ENCODE measurements at places on chromosomes 13 and 19. TPM values are rescaled to one million over a fixed set of nuclear protein-coding genes. Genes with fewer than 3 reads are reported as not detected.

DNA sequence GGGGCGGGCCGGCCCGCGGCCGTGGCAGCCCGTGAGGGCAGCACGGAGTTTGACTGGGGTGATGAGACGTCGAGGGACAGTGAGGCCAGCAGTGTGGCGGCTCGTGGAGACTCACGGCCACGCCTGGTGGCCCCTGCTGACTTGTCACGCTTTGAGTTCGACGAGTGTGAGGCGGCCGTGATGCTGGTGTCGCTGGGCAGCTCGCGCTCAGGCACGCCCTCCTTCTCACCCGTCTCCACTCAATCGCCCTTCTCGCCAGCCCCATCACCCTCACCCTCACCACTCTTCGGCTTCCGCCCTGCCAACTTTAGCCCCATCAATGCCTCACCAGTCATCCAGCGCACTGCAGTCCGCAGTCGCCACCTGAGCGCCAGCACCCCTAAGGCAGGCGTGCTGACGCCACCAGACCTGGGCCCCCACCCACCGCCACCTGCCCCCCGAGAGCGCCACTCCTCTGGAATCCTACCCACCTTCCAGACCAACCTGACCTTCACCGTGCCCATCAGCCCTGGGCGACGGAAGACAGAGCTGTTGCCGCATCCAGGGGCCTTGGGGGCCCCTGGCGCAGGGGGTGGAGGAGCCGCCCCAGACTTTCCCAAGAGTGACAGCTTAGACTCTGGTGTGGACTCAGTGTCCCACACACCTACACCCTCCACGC, 4.5 kb downstream of the CIC start:
- no peak for DNase-seq

- no peak for DNase-seq
Measured at GRCh38 chr13:46688306-46688705, 108.7 kb downstream of the ESD start.

GRCh38 chr13:30255696-30256095, 51.7 kb downstream of the KATNAL1 start:
- DNase-seq = no peak

Gene SMIM17
- not detected for total RNA-seq

Gene NLRP9
- total RNA-seq = not detected

GRCh38 chr19:8486661-8487136, 15.7 kb downstream of the PRAM1 start:
- DNase-seq = no peak

DNA sequence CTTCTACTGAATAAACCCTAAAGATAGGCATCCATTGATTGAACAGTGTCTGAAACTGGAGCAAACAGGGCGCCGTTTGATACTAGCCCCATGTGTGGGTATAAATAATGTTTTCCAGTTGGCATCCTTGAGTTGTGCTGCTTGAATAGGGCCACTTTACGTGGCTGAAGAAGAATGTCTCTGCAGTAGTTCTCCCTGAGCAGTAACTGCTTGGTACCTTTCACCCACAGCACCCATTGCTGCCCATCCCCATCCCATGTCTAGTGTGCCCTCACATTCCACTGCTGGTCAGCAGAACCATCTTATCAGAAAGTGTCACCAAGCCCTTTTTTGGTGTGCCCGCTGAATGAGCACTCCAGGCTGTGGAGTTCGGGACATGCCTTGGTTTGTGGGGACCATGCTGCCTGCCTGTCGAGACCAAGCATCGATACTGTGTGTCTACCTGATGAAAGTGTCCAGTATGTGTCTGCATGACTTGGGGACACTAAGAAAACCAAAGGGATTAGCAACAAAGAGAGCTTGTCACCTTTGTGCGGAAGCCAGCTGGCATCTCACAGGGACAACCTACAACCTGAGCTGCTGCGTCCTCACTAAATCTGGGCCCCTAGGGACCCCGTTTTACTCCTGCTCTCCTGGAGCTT, 162.0 kb downstream of the TM9SF2 start:
- DNase-seq = no peak

DNA sequence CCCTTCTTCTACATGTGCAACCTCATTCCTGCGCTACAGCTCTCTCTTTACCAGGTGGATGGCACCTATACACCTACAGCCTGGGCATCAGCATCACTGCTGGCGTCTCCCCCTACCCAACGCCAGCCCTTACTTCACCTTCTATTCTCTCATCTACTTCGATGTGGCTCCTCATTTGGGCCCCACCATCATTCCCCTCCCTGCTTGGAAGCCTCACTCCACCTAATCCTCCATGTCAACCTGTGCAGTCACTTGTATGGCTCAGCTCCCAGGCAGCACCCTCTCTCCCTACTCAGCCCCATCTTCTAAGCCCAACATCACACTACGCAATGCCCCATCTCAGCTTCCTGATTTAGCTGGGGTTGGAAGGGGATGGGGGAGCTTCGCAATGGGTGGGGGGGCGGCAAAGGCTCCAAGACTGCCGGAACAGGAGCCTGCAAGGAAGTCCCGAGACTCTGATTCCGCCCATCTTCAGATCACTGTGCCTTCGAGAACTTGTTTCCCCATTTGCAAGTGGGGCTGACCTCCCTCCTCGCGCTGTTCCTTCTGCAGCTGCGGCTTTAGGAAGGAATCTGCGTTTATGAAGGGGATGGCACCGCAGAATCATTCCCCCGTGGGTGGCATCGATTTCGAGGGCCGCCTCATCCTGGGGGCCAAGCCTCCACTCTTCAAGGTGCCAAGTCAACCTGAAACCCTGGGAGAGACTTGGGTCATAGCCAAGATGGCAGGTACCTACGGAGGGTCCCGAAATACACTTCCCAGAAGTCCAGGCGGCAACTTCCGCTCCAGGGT, 913 bp downstream of the MZF1 start:
- DNase-seq = no peak

GRCh38 chr13:110405597-110406450, 98.7 kb downstream of the COL4A2 start:
- DNase-seq = no peak

Gene CADM4
- 5.4 TPM for total RNA-seq

DNA sequence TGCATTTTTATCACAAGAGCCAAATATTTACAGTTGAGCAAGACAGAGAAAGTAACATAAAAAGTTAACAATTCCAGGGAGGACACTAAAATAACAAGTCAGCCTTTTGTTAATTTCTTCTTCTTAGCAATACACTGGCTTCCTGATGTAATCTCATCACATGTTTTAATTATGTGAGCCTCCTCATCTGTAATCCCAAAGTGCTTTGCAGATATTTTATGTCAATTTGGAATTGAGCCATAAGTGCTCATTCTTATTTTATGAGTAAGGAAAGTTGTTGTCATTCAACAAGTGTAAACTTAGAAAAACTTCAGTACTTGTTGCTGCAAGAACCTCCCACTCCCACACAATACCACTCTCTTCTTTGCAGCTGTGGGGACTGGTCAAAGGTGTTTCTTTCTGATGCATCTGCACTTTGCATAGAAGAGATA, 223.6 kb downstream of the GPC6 start:
- peak; percentile 83 for DNase-seq

GRCh38 chr19:13069415-13070359, 33.0 kb downstream of the LYL1 start:
- no peak for DNase-seq

GRCh38 chr13:30332456-30333143, 25.2 kb upstream of the KATNAL1 start:
- DNase-seq = no peak

- DNase-seq = no peak
Measured at GRCh38 chr13:110769097-110769496, 55.6 kb downstream of the ING1 start.

GRCh38 chr19:44658069-44658733, 13.1 kb upstream of the CEACAM19 start:
- no peak for DNase-seq

Gene ZNF534
- 0.04 TPM for total RNA-seq

DNA sequence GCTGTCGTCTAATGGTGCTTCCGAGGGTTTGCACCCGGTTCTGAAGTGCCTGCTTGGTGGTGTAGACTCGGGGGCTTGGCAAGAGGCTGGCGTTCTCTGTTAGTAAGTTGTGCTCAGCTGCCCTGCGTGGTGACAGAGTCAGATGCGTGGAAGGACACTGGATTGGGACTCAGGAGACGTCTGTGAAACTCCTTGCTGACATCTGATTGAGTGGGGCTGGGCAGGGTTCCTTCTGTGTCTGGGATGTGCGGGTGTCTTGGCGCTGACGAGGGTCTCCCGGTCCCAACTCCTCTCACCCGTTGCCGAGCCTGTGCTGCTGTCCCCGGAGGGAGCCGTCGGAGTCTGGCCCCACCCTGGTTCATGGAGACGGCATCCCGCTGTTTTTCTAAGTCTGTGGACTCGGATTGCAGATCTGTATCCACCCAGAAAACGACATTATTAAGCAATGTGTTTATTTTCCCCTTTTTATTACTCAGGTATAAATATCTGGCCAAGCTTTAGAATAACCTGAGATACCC, 16.4 kb upstream of the DCUN1D2 start:
- no peak for DNase-seq

DNA sequence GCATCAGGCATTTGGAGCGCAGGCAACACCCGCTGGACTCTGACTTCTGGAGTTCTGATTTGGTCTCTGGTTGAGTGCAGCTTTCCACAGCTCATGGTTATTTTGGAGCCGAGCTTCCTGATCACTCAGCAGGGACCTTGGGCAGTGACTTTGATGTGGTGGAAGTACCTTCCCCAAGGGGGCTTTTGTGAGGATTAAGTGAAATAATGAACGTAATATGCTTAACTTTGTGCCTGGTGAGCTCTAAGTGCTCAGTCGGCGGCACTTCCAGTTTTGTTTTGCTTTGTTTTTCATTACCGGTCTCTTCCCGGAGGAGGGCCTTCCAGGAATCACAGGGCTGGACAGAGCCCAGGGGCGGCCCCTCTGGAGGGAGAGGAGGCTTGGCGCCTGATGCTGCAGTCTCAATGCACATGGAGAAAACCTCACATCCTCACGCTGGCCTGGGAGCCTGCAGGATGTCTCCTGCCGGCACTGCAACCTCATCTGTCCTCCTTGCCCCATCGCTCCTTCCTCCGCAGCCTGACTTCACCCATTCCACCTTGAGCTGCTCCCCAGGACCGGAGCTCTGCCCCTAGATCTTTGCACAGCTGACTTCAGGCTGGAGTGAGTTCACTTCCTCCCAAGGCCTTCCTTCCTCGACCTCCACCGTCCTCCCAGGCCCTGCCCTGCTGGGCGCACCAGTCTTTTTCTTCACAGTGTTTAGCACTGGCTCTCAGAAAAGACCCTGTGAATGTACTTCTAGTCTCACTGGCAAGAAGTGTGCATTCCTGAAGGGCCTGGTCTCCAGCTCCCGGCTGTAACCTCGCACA, 1.5 kb downstream of the PLEKHF1 start:
- no peak for DNase-seq

- DNase-seq = no peak
Measured at GRCh38 chr13:23254506-23254905, 73.7 kb downstream of the SGCG start.

- peak; percentile 26 for DNase-seq
Measured at GRCh38 chr13:44786756-44787155, 202.5 kb downstream of the NUFIP1 start.

GRCh38 chr19:15439078-15439799, 10.5 kb downstream of the WIZ start:
- no peak for DNase-seq

DNA sequence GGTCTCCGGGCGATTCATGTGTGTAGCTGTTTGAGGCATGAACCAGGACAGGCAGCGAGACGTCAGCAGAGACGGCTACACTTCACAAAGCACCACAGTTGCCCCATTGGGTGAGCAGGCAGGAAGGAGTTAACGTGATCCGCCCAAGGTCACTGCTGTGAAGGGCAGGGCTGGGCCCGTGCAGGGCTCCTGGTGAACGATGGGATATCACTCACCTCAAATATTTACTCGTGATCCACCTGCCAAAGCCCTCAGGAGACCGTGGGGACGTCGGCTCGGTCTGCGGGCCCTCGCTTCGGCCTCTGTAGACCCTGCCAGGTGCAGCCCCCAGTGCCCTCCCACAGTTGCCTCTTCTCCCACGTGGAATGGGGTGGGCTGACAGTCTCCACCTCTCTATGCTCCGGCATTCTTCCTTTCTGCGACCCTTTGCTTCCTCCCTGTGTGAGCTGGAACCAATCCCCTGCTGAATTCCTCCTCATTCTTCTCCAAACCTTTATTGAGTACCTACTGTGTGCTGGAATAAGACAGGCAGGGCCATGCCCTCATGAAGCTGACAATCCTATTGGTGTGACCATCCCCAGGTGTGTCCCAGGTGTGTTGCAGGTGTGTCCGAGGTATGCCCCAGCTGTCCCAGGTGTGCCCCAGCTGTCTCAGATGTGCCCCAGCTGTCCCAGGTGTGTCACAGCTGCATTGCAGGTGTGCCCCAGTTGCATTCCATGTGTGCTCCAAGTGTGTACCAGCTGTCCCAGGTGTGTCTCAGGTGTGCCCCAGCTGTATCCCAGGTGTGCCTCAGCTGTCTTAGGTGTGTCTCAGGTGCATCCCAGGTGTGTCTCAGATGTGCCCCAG, 2.0 kb upstream of the GRK1 start:
- no peak for DNase-seq

GRCh38 chr19:3506384-3507340, 551 bp downstream of the FZR1 start:
- no peak for DNase-seq

DNA sequence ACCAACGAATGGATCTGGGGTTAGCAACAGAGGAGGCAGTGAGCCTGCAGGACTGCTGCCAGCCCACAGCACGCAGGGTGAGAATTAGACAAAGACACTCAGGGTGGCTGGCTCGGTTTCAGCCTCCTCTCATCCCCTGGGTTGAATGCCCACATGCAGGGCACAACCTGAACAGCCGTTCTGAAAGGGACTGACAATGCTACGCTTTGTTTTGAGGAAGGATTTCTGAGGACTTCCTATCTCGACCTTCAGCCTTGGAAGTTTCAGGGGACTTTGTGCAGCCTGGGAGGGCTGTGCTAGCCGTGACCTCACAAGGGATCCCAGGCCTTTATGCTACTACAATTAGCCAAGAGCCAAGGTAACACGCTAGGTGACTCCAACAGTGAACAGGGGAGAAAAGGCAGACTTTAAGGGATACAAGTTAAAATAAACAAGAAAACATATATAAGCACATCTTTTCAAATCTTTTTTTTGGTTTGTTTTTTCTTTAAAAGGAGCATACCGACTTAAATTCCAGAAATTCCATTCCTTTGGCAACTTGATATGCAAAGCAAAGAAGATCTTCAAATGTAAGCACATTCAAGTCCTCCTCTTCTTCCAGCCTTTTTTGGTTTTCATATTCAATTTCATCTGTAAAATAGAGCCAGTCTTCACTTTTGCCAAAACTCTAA, 34.5 kb upstream of the URAD start:
- DNase-seq = no peak

Gene CTXN1
- total RNA-seq = 1.7 TPM

GRCh38 chr13:85013006-85013405, 786.2 kb downstream of the SLITRK6 start:
- peak; percentile 20 for DNase-seq

GRCh38 chr13:98977568-98978265, at the start of gene DOCK9:
DOCK9 (minus strand) TSS chr13:98978064; CDS start chr13:98977909, 155 bp downstream.
- peak; percentile 78 for DNase-seq

GRCh38 chr13:100438059-100438788, 150.4 kb downstream of the GGACT start:
- no peak for DNase-seq

- DNase-seq = no peak
Measured at GRCh38 chr19:11164879-11165406, 9.4 kb upstream of the SPC24 start.

Gene SIGLEC7
- total RNA-seq = not detected

Gene COX7A1
- total RNA-seq = 1.6 TPM

Gene CCNA1
- total RNA-seq = not detected

Gene TDRD12
- total RNA-seq = 2.3 TPM
